ENCODE measurements at places on chromosomes 6 and 20.

- DNase-seq = no peak
Measured at GRCh38 chr6:170076466-170077165, 214.3 kb downstream of the DLL1 start.

GRCh38 chr20:39264506-39265172, 302.5 kb downstream of the DHX35 start:
- DNase-seq = peak; percentile 28

DNA sequence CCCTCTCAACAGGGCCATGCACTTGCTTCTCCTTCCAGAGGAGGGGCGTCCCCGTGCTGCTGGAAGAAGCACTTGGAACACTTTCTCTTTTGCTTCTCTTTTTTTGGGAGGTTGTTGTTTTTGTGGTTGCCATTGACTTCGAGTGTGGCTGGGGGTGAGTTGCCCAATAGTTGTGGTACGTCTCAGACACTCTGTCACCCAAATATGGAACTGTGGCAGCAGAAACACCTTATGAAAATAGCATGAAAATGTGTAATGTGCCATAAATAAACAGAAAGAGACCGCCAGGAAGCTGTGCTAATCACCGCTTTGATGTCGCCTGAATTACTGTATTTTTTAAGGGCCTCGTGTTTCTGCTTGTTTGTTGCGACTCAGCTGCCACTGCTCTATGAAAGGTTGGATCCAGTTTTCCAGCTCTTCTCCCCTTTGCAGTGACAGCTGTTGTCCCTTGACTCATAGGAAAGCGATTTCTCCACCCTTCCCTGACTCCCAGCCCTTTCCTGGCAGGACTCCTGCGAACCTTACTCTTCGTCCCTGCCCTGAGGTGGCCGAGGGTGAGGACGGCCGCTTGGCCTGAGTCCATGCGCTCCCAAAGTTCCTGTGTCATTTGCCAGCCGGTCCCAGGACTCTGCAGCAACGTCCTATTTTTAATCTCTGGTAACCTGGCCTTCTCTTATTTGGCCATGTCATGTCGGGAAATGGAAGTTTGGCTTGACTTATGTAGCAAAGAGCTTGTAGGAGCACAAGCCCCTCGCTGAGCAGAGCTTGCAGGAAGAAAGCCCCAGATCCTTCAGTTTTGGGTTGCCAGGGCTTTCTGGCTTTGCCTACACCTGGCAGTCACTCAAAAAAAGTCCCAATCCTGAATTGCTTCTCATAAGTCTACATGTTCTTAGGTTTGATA, 694.6 kb downstream of the QKI start:
- no peak for DNase-seq

- DNase-seq = no peak
Measured at GRCh38 chr6:123594776-123595175, 42.0 kb downstream of the TRDN start.

GRCh38 chr20:22560817-22561216, 23.6 kb downstream of the FOXA2 start:
- no peak for DNase-seq

DNA sequence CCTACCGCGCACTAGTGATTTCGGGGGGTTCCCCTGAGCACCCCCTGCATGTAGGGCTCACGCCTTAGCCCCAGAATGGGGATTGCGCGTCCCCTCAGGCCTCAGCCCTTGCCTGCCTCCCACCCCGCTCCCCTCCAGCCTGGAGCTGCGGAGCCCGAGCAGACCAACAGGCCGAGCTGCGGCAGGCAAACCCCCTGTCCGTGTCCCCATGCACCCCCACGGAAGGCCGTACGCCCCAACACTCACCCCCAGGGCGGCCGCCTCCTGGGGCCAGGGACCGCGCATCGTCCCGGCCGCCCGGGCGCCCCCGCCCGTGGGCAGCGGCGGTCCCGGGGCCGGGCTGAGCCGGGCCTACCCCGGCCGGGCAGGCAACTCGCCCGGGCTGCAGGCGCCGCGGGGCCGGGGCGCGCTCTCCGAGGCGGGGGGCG, 1.2 kb upstream of the KCNB1 start:
- no peak for DNase-seq

GRCh38 chr6:30450909-30451841, 38.1 kb upstream of the HLA-E start:
- peak; percentile 23 for DNase-seq

DNA sequence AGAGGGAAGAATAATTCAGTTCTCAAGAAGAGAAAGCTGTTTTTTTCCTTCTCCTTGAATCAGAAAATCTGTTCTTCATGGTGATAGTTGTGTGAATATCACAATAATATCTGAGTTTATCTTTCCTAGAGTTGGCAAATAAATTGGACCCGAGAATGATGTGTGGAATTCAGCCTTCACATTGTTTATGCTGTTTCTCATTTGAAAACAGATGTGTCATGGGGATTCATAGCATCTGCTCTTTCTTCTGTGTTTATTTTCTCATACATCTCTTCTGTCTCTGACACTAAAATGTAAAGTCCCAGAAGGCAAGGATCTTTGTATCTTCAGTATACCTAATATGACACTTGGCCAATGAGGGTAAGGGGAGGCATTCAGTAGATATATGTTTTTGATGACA, 103.6 kb upstream of the SGK1 start:
- DNase-seq = no peak

DNA sequence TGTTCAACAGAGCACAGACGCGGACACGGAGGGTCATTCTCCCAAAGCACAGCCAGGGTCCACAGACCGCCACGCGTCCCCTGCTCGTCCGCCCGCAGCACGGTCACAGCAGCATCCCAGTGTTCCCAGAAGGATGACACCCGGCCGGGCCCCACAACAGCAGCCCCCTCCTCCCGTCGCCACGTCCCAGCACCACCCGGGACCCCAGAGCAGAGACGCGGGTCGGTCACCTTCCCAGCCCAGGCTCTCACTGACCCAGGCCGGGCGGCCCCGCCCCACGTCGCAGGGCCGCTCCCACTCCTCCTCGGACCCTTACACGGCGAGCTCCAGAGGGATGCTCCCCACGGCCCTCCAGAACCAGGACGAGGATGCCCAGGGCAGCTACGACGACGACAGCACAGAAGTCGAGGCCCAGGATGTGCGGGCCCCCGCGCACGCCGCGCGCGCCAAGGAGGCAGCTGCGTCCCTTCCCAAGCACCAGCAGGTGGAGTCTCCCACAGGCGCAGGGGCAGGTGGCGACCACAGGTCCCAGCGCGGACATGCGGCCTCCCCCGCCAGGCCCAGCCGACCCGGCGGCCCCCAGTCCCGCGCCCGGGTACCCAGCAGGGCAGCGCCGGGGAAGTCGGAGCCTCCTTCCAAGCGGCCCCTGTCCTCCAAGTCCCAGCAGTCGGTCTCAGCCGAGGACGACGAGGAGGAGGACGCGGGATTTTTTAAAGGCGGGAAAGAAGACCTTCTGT, 64.3 kb downstream of the FNDC1 start:
- DNase-seq = no peak

DNA sequence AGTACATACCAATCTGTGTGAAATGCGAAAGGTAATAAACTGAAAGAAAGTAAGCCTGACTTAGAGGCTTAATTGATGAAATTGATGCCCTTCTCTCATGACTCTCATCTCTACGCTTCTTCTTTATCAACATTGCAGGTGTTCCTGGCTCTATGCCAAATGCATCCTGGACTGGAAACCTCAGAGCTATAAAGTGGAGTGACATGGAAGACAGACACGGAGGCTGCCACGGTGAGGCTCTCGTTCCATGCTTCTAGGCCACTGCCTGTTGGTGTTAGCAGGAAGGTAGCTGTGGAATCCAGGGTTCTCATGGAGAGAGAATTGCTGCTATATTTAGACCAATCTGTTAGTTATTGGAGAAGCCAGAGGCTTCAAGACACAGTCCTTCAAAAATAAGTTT, 73.2 kb downstream of the C6orf52 start:
- no peak for DNase-seq

DNA sequence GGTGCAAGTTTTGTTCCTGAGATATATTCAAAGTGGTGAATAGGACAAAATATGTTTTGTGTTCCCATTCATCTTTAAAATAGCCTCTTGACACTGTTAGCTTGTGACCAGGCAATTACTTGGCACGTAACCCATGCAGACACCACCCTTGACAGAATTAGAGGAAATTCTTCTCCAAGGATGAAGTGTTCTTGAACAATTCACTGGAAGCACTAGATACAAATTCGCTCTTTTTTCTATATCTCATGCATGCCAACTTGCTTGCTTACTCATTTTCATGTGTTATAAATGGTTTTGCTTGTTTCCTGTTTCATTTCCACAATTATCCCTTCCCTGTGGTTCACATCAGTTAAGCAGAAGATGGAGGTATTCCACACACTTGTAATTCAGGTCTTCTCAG, 105.2 kb upstream of the MAN1A1 start:
- no peak for DNase-seq

DNA sequence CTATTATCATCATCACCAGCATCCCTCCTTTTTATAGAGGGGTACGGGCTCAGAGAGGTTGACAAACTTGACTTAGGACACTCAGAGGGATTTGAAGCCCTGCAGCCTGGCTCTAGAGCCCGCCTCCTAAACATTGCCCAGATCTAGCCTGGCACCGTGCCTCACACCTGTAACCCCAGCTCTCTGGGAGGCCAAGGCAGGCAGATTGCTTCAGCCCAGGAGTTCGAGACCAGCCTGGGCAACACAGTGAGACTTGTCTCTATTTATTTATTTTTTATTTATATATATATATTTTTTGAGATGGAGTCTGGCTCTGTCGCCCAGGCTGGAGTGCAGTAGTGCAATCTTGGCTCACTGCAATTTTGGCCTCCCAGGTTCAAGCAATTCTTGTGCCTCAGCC, 6.3 kb upstream of the CSE1L start:
- no peak for DNase-seq

GRCh38 chr6:2809015-2809414, 32.6 kb downstream of the SERPINB1 start:
- no peak for DNase-seq

DNA sequence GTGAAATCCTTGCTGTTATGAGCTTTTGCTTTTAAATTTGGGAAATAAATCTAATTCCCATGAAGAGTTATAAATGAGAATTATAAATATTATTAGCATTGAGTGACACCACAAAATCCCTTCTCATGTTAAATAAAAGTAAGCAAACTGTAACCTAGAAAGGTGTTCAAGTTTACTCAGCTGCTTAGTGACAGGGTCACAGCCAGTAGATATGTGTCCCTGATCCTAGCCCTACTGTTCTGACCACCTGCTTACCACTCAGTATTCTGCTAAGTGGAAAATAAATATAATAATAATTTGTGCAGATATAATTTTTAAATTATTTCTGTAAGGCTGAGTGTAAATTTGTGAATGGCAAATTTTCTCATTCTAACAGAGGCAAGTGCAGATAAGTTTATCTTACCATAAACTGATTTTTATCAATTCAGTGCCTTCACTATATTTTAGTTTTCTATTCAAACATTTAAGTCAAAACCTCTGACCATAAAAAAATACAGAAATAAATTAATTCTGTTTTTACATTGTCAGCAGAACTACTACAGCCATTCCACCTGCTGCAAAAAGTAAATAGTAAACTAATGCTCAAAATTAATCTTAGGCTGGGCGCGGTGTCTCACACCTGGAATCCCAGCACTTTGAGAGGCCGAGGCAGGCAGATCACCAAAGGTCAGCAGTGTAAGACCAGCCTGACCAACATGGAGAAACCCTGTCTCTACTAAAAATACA, 118.2 kb downstream of the TENT5A start:
- DNase-seq = no peak

DNA sequence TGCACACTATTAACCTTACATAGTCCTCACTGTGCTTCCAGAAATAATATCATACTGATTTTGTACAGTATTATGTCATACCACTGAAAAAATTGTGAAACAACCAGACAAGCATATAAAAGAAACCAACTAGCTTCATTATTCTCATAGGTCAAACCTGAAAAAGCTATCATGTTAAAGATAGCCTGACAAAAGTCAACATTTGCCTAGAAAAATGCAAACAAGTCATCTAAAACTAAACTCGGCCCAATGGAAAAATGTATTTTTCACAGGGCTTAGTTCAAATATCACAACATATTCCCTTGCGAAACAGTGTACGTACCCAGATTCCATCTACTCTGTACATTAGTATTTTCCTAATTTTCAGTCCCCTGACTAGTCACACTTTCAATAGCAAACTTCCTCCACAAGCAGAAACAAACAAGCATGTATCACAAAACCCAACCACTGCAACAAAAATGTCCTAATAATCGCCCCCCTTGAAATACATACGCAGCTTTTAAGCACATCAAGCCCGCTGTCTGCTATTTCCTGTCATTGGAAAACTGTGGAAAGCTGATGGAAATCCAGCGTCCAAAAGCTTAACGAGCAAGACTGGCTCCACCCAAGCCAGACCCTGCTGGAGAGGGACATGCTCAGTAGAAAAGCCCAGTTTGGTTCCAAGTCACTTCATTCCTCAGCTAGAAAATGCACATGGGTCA, 93.1 kb downstream of the EPB41L2 start:
- no peak for DNase-seq

DNA sequence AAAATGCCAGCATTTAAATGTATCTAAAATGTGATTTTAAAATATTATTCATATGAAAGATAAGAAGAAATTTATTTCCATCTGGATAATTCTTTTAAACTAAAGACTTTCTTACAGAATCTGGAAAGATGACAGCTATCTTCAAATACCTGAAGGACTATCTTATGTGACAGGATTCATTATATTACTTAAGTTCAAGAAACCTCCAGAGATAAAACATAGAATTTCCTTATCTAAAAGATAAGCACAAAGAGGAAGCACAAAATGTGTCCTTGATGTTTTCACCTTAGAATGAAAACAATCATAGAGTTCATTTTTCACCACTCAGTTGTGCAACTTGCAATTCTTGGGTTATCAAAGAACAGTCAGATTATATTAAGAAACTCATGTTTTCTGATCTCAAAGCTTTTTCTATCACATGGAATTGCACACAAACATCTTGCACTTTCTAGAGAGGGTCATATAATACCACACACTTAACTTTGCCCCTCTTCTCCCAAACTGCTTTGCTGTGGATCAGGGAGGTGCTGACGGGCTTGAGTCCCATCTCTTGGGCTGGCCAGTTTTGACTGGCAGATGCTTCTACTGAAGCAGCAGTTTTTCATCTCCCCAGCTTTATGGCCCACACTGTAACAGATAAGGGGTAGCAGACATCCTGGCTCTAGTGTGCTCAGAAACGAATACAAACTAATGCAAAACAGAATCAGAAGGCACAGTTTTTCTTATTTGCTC, 467.4 kb downstream of the CDC5L start:
- no peak for DNase-seq

- no peak for DNase-seq
Measured at GRCh38 chr6:166972101-166972500, 15.8 kb upstream of the RNASET2 start.

DNA sequence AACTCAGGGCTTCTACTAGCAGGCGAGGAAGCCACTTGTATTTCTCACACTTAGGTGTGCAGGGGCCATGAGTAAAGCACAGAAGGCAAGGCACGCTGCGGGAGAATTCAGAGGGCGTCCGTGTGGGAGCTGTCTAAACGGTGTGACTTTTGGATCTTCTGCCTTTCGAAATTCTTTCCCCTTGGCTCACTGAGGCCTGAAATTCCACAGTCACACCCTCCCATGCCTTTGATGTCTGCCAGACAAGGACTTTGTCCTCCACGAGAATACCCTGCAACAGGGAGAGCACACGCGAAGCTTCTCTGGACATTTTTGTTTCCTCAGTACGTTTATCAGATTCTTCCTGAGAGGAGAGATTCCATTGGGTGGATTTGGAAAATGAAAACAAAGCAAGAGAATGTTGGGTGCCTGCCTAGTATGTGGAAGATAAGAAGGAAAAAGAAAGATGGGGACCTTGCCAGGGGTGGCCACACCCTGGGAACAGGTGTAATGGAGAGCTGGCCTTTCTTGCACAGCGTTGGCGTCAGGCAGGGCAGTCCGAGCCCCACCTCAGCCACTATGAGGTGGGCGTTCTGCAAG, 235.7 kb downstream of the MYLK4 start:
- DNase-seq = no peak
